ENCODE measurements at places on chromosomes 1 and 21.

DNA sequence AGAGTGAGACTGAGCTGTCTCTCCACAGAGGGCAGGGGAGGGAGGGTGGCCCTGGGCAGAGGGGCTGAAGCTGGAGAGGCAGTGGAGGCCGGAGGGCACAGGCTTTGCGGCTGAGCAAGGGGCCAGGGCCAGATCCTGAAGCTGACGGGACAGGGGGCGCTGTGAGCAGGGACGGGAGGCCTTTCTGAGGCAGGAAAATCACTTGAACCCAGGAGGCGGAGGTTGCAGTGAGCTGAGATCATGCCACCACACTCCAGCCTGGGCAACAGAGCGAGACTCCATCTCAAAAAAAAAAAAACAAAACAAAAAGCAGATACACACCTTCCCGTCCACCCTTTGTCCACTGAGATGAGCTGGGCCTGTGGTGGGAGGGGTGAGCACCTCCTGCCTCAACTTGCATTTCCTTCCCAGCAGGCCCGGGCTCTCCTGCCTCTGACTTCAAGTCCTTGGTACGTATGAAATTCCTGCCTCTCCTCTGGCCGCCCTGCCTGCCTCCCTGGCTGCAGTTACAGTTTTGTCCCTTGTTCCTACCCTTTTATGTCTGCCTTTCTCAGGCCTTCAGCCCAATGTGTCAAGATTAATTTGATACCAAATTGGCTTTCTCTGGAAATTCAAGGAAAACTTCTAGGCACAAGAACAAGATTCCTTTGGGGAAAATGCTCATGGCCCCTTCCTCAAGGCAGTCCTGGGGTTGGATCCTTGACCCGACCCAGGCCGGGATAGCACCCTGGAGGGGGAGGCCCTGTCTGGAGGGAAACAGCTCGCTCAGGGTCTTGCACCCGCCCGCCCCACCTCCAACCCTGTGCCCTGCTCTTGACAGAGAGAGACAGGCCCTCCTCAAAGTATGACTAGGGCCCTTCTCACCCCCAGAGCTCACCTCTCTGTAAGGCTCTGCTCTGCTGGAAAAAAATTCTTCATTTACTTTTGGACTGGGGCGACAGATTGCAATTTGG is 11.2 kb upstream of the ADAMTSL4 start:
- DNase-seq: no peak

DNA sequence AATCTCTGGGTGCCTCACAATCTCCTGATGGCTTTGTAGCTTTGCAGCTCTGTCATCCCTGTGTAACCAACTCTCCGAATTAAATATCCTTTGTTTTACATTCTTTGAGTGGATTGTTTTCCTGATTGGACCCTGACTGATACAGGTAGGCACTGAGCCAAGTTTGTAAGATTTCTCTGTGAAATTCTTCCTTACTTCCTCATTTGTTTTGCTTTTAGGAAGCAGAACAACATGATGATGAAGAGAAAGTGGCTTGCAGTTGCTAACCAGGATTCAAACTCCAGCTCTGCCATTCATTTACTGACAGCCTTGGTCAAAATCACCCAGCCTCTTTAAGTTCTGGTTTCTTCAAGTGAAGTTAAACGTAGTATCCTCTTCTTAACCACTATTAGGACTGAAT is 452.3 kb downstream of the OMA1 start:
- DNase-seq: no peak

GRCh38 chr1:197333041-197333440 is 65.0 kb downstream of the CRB1 start:
- no peak for DNase-seq

GRCh38 chr1:119091618-119092017 is 48.8 kb downstream of the WARS2 start:
- no peak for DNase-seq

- DNase-seq: no peak
These were observed 7.9 kb downstream of the FGR start for GRCh38 chr1:27627061-27627460.

DNA sequence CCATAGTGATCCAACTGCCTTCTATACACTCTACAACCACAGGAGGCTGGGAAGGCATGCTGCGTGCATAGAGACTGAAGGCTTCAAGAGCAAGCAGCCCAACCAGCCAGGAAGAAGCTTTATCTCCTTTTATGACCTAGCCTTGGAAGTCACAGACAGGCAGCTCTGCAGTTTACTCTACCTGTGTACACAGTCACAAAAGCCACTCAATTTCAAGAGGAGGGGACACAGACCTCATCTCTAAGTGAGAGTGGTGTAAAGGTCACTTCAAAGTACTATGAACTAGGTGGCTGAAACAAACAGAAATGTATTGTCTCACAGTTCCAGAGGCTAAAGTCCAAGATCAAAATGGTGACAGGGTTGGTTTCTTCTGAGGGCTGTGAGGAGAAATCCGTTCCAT is 69.6 kb upstream of the GJB5 start:
- DNase-seq: no peak

DNA sequence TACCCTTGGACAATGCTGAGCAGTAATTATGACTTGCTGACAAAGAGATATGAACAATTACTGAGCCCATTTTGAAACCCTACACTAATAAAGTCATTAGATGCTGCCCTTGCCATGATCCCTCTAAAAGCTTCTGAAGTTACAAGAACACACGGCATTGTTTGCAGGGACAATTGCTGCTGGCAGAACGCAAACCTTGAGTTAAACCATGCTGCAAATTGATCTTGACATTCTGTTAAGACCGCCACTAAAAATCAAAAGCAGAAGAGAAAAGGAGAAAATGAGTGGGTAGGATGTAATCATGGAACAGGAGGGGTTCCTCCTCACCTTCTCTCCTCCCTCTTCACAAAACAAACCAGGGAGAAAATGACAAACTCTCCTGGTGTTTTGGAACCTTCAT is 136.2 kb upstream of the DMRTA2 start:
- DNase-seq: no peak

- DNase-seq: no peak
These were observed 27.6 kb downstream of the NMNAT2 start for GRCh38 chr1:183390561-183390960.

GRCh38 chr21:33021150-33021549 is 4.6 kb upstream of the OLIG2 start:
- no peak for DNase-seq

DNA sequence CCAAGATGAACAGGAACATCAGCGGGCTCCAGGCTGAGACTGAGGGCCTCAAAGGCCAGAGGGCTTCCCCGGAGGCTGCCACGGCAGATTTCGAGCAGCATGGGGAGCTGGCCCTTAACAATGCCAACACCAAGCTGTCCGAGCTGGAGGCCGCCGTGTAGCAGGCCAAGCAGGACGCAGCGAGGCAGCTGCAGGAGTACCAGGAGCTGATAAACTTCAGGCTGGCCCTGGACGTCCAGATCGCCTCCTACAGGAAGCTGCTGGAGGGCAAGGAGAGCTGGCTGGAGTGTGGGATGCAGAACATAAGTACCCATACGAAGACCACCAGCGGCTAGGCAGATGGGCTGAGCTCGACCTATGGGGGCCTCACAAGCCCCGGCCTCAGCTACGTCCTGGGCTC is 823.4 kb upstream of the NEGR1 start:
- DNase-seq: no peak

- no peak for DNase-seq
These were observed 95.4 kb downstream of the PTPRU start for GRCh38 chr1:29331729-29332128.

GRCh38 chr1:29835874-29836273 is 599.6 kb downstream of the PTPRU start:
- no peak for DNase-seq

DNA sequence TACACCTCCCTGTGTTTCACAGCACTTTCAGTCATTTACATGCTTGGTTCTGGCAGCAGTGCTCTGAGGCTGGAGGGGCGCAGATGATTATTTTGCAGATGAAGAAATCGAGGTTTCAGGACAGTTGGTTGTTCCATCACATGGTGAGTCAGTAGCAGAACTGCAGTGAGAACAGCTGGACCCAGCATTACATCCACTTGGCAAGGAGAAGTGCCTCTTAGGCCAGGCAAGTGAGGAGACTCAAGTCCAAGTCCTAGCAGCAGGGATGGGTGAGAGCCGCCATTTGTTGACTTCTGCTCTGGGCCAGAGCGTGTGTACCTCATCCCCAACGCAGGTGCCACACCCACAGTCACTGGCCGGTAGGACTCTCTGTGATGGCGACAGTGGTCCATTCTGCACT is 26.8 kb upstream of the EPHA8 start:
- DNase-seq: no peak

- no peak for DNase-seq
These were observed 34.9 kb downstream of the ATP2B4 start for GRCh38 chr1:203661572-203661971.

DNA sequence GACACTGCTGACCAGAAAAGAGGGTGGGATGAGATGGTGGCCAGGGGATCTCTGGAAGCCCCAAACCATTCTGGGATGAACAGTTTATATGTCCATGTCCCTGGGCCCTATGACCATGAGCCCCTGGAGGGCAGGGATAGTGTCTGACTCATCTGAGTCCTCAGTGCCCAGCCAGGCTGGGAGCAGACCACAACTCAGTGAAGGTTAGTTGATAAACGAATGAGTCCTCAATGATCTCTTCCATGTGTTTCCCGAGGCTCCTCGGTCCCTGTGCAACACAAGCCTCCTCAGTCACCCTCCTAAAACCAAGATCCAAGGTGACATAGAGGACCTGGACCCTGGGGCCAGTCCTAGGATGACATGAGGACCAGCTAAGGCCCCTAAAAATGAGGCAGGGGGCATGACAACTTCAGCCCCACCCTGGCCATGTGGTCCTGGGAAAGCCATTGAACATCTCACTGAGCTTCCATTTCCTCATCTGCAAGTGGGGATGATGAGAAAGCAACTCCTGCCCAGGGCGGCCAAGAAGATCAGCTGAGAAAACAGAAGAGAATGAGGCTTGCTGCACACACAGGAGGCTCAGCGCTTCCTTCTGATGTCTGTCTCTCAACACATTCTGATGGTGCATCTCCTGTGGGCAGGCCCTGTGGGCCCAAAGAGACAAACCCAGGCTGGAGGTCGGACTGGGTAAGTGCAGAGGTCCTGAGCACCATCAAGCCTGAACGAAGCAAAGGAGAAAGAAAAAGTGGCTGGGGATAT is 86.3 kb downstream of the GLIS1 start:
- no peak for DNase-seq

- DNase-seq: peak; percentile 49
These were observed 1.7 kb upstream of the ZBTB18 start for GRCh38 chr1:244049162-244050013.

- DNase-seq: no peak
These were observed 322.8 kb downstream of the TGFB2 start for GRCh38 chr1:218667781-218668516.

GRCh38 chr1:27690183-27690582 is 18.2 kb upstream of the IFI6 start:
- DNase-seq: no peak

- DNase-seq: no peak
These were observed 78.6 kb downstream of the JAK1 start for GRCh38 chr1:64887689-64888217.

- DNase-seq: peak; percentile 92
These were observed 65.4 kb downstream of the MACF1 start for GRCh38 chr1:39269791-39270342.

DNA sequence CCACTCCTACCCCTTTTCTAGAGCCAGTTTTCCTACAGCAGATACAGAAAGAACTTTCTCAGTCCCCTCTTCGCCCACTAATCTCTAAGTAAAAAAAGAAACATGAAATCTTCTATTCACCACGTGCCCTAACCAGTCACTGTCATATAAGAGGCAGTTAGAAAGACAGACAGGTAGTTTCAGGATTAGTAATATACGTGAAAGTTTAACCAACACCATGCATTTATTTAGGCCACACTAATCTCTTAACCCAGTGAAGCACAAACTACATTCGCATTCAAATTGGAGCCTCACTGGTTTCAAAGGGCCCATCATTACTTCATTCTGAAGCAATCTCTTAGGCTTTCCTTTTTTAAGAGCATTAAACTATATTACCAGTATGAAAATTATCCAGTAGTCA is 10.1 kb downstream of the GPATCH2 start:
- peak; percentile 80 for DNase-seq

DNA sequence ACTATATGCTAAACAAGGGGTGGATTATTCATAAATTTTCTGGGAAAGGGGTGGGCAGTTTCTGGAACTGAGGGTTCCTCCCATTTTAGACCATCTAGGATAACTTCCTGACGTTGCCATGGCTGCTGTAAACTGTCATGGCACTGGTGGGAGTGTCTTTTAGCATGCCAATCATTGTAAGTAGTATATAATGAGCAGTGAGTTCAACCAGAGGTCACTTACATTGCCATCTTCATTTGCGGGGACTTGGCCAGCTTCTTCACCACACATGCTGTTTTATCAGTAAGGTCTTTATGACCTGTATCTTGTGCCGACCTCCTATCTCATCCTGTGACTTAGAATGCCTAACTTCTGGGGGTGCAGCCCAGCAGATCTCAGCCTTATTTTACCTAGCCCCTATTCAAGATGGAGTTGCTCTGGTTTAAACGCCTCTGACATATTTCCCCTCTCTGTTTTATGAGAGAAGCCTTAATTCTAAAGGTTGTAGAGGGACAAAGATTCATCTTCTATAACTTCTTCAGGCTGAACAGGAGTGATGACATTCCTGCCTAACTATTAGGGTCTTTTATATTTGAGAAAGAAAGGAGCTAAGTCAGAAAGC is 60.4 kb downstream of the DIP2A start:
- no peak for DNase-seq

GRCh38 chr1:244065063-244065793 is 14.1 kb downstream of the ZBTB18 start:
- no peak for DNase-seq

DNA sequence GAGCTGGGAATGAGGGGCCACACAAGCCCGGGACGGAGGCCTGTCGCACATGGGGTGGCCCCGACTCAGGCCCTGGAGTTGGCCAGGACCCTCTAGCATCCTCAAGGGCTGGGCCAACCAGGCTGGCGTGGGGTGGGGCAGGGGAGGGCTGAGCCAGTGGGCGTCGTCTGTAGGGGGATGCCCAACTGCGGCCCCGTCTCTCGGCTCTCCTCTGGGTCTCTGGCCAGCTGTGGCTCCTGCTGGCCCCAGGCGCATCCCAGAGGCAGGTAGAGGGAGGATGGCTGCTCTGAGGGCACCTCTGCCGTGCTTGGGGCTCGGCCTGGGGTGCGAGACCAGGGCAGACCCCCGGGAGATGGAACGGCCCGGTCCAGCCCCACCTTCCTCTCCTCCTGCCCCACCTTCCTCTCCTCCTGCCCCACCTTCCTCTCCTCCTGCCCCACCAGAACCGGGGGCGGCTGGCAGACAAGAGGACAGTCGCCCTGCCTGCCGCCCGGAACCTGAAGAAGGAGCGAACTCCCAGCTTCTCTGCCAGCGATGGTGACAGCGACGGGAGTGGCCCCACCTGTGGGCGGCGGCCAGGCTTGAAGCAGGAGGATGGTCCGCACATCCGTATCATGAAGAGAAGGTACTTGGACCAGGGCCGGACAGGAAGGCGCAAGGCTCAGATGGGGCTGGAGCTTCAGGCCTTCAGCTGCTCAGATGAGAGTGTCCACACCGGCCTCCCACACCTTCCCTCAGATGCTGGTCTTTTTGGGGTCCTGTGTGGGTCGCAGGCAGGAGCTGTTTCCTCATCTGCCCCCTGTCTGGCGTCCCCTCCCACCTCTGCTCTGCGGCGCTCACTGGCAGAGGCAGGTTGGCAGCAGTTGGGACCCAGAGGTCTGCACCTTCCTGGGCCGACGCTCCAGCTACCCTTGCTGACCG is 6.2 kb downstream of the SAMD11 start:
- no peak for DNase-seq

GRCh38 chr1:235397733-235398132 is 30.5 kb downstream of the TBCE start:
- no peak for DNase-seq

All from GM12865 (cell line).